ENCODE measurements at places on chromosomes 4 and X. TPM values are rescaled to one million over a fixed set of nuclear protein-coding genes. Genes with fewer than 3 reads are reported as not detected.

Gene MMRN1
- total RNA-seq = 31.9 TPM

Gene GATA1
- not detected for total RNA-seq

DNA sequence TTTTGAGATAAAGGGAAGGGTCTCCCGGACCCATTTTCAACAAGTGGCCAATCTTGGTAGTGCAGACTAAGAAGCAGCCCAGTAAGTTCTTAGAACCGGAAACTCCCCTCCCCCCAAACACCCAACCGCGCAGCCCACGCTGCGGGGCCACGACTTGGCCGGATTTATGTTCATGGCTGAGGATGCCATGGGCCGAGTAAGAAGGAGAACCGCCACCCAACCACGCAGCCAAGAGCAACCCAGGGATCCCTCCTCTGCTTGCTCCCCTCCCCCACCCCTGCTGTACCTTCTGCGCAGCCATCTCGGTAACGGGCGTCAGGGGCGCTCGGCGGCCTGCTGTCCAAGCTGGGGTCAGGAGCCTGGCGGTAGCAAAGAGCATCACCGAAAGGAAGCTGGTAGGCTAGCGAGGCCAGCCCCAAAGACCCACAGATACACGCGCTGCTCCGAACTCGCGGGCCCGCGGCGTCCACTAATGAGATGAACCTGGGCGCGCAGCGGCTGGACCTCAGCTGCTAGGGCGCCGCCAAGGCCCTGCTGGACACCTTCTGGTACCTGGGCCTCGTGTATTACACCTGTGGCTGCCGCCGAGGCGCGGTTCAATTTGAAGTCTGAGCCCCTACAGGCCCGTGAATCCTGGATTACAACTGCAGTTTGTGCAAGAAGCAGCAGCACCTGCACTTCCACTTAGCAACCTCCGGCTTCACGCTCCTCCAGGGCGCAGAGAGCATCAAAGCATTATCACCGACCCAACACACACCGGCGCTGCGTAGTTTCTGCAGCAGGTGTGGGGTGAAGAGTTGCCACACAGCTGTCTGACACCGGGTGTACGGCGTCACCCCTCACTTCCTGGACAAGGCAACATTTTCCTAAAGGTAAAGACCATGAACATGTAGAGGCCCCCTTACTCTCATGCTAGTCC is 63.4 kb downstream of the NUDT10 start:
- H3K36me3 ChIP-seq = no peaks in the 10 kb centered on the region
- H3K27me3 ChIP-seq = no peaks in the 10 kb centered on the region
- H3K4me1 ChIP-seq = no peaks in the 10 kb centered on the region
- H3K27ac ChIP-seq = no peak overlapping the region

GRCh38 chrX:22594766-22595165 is 322.1 kb downstream of the CBLL2 start:
- no peaks in the 10 kb centered on the region for H3K36me3 ChIP-seq
- DNase-seq = no peak
- H3K27ac ChIP-seq = no peak overlapping the region
- peaks cover 5% of the 10 kb centered on the region for H3K27me3 ChIP-seq
- no peaks in the 10 kb centered on the region for H3K4me1 ChIP-seq
- H3K4me3 ChIP-seq = no peak overlapping the region

- H3K36me3 ChIP-seq = no peaks in the 10 kb centered on the region
- DNase-seq = no peak
- H3K4me3 ChIP-seq = no peak overlapping the region
- no peaks in the 10 kb centered on the region for H3K4me1 ChIP-seq
- no peak overlapping the region for H3K27ac ChIP-seq
- no peaks in the 10 kb centered on the region for H3K27me3 ChIP-seq
Measured at GRCh38 chr4:6355052-6355451, 85.4 kb downstream of the WFS1 start.

DNA sequence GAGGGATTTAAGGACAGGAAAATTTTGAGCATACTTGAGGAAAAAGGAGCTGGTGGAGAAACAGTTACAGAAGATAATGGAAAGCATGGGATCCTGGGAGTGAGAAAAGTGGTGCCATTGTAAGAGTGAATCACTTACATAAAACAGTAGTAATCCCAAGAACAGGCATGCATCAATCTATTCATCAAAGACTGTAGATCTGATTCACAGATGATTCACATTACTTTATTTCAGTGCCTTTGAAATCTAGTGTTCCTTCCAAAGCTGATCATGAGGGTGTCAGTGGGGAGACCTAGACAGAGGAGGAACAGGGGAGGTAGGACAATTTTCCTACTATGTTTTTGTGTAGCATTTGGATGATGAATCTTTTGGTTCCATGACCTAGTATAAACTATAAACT is 102.7 kb downstream of the TAB3 start:
- no peak overlapping the region for H3K27ac ChIP-seq
- no peaks in the 10 kb centered on the region for H3K27me3 ChIP-seq
- H3K4me3 ChIP-seq = no peak overlapping the region

DNA sequence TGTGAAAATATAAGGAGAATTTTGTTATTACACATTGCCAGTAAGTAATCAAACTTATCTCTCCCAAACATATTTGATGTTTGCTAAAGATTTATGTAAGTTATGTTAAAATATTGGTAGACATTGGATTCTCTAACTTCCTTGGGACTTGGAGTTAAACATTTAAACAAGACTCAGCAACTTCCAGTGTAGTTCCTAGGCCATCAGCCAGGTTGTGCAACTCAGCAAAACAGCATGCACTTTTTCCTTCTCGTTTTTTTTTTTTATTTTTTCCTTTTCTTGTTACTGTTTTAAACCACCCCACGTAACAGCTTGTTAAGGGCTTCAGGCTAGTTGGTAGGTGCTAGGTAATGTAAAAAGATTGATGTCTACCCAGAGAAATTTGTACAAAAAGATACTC is 510.4 kb downstream of the ANKRD50 start:
- H3K36me3 ChIP-seq = no peaks in the 10 kb centered on the region
- DNase-seq = no peak
- no peak overlapping the region for H3K4me3 ChIP-seq
- peak overlapping the region; percentile 34 for H3K27ac ChIP-seq
- no peaks in the 10 kb centered on the region for H3K4me1 ChIP-seq
